ENCODE measurements at places on chromosomes 3 and 15.

GRCh38 chr3:73658227-73658626, 33.5 kb upstream of the PDZRN3 start:
- no peak for DNase-seq

- no peak for DNase-seq
Measured at GRCh38 chr3:156519758-156520162, 35.2 kb downstream of the SSR3 start.

DNA sequence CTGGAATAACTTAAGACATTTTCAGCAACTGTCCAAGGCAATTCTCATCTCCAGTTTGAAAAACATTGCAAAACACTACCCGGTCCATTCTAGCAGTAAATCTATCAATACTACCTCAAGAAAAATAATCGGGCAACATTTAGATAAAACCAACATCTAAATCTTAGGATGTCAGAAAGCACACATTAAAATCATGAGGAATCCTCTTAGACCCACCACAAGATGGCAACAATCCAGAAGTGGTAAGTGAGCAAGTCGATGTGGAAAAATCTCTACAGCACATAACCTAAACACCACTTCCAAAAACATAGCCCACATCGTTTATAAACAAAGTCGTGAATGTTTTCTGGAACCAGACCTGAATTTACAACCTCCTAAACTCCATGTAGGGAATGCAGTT, 5.7 kb downstream of the PLCH1 start:
- no peak for DNase-seq

GRCh38 chr15:41513506-41514227, at the start of gene LTK:
Gene LTK (minus strand): TSS chr15:41513827. CDS start chr15:41513709, 118 bp downstream.
- DNase-seq: no peak

- DNase-seq: no peak
Measured at GRCh38 chr15:100055821-100056220, 286.0 kb downstream of the ADAMTS17 start.

DNA sequence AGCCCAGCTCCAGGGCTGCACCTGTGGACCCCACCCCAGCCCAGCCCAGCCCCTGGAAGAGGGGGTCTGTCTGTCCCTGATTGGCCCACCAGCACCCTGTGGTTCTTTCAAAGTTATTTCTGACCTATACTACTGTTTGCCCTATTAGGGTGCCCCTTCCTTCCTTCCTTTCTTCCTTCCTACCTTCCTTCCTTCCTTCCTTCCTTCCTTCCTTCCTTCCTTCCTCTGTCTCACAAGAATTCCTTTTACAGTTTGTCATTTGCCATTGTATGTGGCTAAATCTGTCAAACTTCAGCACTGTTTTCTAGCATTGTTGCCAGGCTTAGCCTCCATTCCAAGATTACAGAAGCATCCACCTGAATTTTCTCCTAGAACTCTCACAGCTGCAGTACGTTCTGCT, 66.9 kb downstream of the KLF15 start:
- no peak for DNase-seq

GRCh38 chr15:32222716-32223115, 180.4 kb downstream of the GOLGA8K start:
- DNase-seq: no peak

DNA sequence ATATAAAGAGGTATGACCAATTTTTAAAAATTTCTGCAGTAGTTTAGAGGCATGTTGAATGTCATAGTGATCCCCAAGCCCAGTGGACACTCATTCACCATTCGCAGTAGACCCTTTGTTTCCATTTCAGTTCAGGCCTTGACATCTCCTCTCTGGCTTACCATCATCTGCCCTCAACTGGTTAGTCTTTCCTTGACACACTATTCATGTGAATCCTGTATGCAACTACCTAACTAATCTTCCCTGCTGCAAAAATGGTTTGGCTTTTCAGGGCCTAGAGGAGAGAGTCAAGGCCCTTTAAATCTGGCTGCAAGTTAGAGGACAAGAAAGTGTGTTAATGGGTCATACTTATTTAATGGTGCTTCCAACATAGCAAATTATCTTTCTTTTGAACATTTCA, 10.9 kb downstream of the APH1B start:
- DNase-seq: no peak

- DNase-seq: no peak
Measured at GRCh38 chr3:136664771-136665170, 87.4 kb downstream of the STAG1 start.

- no peak for DNase-seq
Measured at GRCh38 chr3:114741066-114741465, 406.0 kb downstream of the ZBTB20 start.

DNA sequence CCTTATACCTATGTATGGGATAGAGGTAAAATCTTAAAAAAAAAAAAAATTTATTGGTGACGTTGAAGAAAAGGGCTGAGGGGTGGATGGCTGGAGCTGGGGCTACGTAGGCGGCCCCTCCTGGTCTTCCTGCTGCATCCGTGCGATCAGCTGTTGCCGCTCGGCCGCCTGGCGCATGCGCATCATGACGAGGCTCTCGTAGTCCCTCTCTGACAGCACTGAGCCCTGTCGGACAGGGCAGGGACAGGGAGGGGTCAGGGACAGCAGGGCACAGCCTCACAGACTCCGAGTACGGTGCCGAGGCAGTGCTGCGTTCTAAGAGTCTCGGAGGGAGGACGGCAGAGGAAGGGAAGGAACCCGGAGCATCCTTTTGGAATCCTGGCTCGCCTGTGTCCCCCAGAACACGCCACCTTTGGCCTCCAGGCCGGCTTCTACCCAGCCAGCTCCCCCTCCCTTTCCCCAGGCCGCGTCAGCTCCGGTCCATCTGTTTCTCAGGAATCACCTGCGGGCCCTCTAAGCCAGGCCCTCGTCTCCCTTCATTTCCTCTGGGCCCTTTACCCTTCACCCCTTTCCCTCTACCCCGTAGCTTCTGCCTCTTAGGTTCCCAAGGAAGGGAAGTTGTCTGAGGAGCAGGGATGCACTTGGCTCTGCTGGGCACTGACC, 1.8 kb upstream of the C15orf62 start:
- no peak for DNase-seq

- DNase-seq: no peak
Measured at GRCh38 chr3:141248064-141248463, 16.4 kb downstream of the PXYLP1 start.

DNA sequence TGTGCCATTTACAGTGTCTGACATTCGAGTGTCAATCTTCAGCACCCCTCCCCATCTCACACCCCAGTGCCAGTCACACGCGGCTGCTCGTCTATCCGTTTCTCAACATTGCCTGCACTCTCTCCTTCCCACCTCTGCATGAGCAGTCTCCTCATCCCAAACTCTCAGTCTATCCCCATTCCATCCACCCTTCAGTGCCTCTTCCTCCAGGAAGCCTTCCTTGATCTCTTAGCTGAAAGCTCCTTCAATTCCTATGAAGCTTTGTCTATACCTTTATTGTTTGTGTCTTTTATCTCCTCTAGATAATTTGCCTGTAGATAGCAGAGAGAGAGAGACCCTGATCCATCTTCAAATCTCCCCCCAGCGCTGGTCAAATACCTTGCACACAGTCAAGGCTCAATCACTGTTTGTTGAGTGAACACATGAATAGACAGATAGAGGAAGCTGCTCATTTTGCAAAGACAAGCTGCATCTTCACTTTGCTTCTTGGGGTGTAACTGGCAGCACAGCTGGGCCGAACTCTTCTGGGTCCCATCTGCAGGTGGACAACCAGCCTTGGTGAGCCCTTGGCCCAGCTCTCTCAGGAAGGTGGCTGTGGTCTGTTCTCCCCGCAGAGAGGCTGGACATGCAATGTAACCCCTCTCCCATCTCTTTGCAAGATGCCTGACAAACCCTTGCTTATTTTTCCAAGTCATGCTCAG, 52.8 kb downstream of the ITGA11 start:
- DNase-seq: no peak

DNA sequence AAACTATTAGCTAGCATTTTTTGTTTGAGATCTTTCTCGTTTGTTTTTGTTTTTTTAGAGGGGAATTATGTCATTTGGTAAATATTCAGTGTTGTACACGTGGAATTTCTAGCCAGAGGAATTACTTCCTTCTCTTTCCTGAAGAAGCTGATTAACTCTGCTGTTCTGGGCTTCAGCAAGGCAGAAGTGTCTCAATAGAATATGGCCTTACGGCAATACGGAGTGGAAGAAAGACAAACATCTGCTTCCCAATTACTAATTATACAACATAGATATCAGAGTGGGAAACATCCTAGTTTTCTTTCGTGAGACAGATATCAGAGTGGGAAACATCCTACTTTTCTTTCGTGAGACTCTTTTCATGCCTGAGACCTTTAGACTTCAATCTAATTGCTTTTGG, 11.9 kb downstream of the P3H2 start:
- no peak for DNase-seq

GRCh38 chr15:20358066-20358778, 183.4 kb downstream of the GOLGA6L6 start:
- DNase-seq: no peak

GRCh38 chr15:58043192-58043903, 22.2 kb downstream of the ALDH1A2 start:
- peak; percentile 15 for DNase-seq

DNA sequence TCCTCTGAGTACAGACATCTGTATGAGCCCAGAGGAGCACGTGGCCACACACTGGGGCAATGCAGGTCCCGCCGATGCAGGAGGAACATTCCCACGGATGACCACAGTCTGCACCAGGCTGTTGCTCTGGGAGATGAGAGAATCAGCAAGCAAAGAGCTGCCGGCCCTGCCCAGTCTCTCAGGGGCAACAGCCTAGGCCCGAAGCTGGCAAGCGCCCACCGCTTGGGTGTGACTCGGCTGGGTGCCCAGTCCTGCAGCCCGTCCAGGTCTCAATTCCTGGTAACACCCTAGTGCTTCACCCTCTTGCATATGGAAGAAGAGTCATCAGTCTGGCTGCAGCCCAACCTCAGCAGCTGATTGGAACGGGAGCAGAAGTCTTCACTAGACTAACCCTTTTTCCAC, 153.7 kb upstream of the HES1 start:
- DNase-seq: no peak

DNA sequence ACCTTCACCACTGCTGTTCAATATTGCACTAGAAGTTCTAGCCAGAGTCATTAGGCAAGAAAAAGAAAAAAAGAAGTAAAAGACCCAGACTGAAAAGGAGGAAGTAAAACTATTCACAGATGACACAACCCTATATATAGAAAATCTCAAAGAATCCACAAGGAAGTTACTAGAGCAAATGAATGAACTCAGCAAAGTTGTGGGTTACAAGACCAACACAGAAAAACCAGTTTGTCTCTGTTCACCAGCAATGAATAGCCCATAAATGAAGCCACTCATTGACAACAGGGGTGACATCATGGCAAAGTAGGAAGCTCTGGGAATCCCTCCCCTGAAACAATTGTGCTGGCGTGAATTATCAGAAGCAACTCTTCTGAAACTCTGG, 4.6 kb downstream of the CFAP100 start:
- DNase-seq: no peak

GRCh38 chr15:92492551-92493115, 99.0 kb downstream of the ST8SIA2 start:
- no peak for DNase-seq

DNA sequence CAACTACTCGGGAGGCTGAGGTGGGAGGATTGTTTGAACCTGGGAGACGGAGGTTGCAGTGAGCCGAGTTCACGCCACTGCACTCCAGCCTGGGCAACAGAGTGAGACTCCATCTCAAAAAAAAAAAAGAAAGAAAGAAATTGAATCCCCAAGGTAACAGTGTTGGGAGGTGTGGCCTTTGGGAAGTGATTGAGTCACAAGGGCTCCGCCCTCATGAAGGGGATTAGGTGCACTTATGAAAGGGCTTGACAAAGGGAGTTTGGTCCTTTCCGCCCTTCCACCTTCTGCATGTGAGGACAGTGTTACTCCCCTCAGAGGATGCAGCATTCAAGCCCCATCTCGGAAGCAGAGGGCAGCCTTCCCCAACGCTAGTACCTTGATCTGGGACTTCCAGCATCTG, 21.3 kb downstream of the POC1A start:
- DNase-seq: no peak

DNA sequence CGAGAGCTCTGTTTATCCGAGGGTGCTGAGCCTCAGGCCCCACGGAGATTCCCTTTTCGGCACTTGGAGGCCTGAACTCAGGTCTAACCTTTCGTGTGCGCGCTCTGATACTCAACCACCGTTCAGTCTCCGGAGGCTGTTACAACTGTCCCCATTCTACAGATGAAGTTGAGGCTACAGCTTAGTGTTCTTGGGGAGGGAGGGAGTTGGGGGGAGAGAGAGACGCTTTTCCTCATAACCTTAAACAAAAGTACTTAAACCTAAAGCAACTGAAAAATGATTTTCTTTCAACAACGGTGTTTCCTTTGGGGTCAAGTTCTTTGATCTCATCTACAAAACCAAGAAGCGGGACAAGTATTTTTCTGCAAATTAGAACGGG, 952 bp upstream of the CHST2 start:
- DNase-seq: no peak

GRCh38 chr15:35107122-35107521, 22.0 kb upstream of the NANOGP8 start:
- no peak for DNase-seq

GRCh38 chr15:37891766-37892368, 42.6 kb upstream of the TMCO5A start:
- DNase-seq: no peak

DNA sequence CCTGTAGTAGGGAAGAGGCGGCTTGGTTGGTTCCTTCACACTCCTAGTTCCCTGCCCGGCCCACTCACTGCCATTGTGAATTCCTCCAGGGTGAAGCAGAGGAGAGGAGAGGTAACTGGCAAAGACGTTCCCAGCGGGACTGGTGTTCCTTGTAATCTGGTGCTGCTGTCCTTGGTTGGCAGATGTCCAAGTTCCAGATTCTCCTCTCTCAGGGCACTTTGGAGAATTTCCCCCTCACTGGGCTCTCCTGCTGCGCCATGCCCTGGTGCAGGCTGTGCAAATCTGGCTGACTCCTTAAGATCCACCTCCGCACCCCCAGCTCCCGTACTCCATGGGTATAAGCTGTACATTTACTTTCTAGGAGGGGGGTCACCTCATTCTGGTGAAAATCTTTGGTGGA, 37.3 kb downstream of the THSD4 start:
- no peak for DNase-seq

GRCh38 chr3:27043328-27043955, 325.7 kb downstream of the NEK10 start:
- DNase-seq: no peak

DNA sequence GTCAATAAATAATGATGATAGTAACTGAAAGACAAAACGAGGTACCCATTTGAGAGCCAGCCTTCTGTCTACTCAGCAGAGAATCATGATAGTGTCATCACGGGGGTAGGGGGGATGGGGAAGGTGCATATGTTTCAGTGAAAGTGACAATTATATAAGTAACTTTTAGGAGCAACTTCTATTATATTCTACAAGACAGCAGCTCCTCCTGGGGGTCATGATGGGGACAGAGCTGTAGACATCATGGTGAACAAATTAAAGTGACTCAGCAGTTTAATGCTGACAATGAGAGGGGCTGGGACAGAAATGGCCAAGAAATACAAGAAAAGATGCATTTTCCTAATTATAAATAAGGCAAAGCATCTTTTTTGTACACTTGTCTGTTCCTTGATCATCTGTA, 11.8 kb downstream of the CAPN3 start:
- DNase-seq: no peak

- DNase-seq: peak; percentile 45
Measured at GRCh38 chr15:71730277-71731144, 79.8 kb upstream of the NR2E3 start.

GRCh38 chr15:74253211-74253921, 17.2 kb downstream of the CCDC33 start:
- no peak for DNase-seq
